ENCODE measurements at places on chromosomes 11 and 22.

DNA sequence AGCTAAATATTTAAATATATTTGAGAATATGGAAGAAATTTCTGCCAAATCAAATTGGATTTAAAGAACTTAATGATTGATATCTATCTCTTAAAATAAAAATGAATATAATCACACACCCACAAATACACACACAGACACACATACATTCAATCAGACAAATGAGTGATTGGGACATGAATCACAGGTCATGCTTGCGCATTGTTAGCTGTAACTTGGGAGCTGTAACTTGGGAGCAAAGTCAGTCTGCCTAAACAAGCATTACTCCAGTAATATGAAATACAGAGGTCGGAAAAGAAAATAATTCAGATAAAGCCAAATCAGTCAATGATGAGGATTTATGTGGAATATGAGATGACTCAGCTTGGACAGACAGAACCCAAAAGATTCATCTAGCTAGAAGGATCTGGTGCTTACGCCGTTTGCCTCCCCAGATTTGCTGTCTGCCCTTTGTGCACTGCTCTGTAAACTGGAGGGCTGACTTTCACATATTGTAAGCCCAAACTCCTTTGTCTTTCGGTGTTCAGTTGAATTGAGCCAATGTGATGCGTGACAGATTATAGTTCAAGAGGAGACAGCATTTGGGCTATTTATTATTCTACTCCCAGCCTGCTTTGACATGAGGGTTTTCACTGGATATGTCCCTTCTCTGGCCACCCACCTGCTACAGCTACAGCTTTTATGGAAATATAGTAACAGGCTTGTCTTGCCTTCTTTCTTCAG lies 1.6 kb downstream of the OR56B1 start:
- no peak for DNase-seq

- DNase-seq = peak; percentile 31
Measured at GRCh38 chr22:45799291-45799690, 127.7 kb downstream of the ATXN10 start.

GRCh38 chr11:47466701-47467250 lies 17.8 kb upstream of the RAPSN start:
- DNase-seq = no peak

- no peak for DNase-seq
Measured at GRCh38 chr11:1092919-1093318, 18.2 kb downstream of the MUC2 start.

DNA sequence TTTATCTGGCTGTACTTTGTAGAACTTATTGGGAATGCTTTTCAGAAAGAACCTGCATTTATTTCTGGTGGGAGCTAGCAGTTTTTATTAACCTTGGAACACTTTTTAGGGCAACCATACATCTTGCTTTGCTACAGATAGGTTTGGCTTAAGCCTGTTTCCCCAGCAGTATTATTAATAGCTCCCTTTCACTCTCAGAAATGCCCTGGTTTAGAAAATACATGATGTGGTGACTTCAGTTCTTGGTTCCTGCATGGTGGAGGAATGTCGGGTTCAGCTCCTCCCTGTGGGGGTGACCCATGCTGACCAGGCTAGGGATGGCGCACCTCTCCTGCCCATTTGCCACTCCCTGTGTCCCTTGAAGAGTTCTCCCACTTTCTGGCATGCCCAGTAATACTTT lies 28.2 kb downstream of the ZBED4 start:
- DNase-seq = no peak

DNA sequence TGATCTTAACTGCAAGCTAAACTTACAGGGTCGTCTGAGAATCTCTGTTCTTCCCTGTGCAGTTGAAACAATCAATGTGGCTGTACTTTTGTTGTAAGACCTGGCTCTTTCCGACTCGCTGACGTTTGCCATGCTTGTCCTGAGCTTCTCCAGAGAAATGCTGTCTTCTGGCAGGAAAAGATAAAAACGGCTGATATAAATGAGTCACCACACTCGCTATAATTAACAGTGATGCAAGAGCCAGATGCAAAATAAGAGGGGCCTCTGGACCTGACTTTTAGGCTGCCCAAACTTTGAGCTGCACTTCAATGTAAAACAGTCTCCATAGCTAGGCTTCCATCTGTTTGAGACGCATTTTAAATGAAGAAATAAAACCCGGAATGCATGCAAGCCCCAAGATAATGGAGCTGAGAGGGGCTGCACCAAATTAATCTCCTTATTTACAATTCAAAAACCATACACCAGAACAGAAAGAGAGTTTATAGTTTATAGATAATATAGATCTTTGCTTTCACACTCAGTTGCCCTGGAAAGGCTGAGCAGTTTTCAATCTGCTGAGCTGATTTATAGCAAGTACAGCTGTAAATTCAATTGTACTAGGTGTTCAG lies 48.5 kb downstream of the WT1 start:
- no peak for DNase-seq

- DNase-seq = no peak
Measured at GRCh38 chr22:23251445-23252093, 71.3 kb downstream of the BCR start.

- DNase-seq = no peak
Measured at GRCh38 chr11:114794048-114794684, 115.8 kb downstream of the NXPE2 start.

- DNase-seq = no peak
Measured at GRCh38 chr11:9657531-9657930, 6.3 kb upstream of the SWAP70 start.

DNA sequence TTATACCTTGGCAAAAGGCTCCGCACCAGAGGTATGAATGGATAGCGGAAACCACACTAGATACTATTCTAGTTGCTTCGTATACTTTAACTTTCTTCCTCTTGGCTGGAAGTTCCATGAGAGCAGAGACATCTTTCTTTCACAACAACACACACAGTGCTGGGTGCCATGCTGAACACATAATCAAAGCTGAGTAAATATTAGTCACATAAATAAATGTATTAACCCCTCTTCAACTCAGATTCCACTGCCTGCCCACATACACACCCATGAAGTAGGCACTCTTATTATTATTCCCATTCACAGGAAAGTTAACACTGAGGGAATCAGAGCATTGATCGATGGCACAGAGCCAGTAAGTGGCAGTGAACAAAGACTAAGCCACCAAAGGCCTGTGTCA lies 35.4 kb downstream of the SPON1 start:
- no peak for DNase-seq

DNA sequence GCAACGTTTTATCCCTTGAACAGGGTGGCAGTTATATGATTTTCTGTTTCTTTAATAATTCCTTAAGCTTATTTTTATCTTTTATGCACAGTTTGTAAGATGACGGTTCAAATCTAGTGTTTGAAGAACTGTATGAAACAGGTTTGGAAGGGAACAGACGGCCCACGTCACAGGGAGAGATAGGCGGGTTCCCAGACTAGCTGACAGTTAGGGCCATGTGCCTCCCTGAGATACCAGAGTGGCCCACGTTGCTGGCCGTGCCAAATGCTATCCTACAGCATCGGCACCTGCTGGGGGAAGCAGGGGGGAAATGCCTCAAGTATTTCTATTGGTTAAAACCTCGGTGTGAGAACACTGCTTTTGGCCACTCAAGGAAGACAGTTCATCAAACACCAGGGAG lies 50.2 kb upstream of the BID start:
- DNase-seq = no peak

GRCh38 chr11:2980168-2980840 lies 11.8 kb downstream of the NAP1L4 start:
- no peak for DNase-seq

GRCh38 chr22:22395245-22395644 lies 113.3 kb downstream of the ZNF280B start:
- peak; percentile 40 for DNase-seq

DNA sequence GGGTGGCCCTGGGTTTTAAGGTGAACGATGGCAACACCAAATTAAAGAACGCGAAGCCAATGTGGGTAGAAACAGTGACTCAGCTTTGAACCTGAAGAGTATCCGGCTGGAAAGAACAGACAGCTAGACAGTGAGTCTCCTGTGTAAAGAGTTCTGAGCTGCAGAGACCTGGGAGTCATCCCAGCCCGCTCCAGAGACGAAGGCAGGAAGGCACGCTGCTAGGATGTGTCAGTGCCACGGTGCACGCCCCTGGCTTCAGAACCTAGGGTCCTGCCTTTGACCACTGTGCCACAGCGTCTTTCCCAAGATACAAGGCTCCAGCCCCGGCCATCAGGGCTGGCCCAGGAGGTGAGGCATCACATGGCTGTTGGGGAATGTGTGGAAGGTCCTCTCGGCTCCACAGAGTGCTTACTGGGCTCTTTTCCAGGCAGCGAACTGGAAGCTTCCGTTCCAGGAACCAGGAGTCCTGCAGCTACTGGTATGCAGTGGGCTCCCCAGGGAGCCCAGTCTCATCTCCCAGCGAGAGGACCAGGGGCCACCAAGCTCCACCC lies 29.9 kb downstream of the LRFN4 start:
- no peak for DNase-seq

DNA sequence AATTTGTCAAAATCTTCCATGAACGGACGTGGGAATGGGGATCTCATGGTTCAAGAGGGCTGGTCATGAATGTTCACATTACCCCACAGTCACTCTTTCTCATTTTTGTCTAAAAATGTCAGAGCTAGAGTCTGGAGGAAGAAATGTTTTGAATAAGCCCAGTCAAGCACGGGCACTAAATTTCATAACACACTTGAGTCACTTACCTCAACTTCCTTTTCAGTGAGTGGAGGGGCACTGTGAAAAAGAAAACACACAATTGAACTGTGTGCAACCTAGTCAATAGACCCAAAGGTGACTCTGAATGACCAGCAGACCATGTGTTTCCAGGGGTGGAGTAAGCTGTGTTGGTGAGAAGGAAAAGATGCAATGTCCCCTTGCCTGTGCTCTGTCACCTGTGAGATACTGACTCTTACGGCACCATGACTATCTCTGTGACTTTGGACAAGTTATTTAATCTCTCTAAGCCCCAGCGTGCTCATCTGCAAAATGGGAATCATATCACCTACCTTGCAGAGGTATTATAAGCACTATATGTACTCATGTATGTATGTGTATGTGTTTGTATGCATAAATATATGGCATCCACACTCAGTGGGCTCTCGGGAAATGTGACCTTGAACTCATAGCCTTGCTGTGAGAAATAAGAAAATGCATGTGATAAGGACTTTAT lies 38.2 kb upstream of the LYVE1 start:
- peak; percentile 89 for DNase-seq

DNA sequence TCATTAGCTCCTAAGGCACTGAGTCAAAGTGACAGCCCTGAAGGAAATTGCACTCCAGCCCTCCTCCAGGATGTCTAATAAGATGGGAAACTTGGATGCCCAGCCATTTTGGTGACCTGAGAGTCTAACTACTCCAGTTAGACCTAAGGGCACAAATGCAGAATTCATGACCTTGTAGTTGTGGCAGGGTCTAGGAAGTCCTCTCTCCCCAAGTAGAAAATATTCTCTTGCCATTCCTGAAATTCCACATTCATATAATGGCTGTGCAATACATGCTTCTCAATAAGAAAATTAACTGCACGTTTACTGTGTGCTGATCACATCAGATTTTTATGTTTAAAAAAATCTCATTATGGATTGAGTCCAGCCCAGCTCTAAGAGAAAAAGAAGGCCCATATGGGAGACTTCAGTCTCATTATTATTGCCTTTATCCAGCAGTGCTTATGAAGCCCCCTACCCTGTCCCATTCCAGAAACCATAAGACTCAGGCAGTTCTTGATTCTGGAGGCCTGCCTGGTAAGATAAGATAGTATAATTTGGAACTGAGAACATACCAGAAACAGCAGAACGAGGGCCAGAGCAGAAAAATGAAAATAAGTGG lies 133.7 kb upstream of the LDLRAD3 start:
- no peak for DNase-seq

DNA sequence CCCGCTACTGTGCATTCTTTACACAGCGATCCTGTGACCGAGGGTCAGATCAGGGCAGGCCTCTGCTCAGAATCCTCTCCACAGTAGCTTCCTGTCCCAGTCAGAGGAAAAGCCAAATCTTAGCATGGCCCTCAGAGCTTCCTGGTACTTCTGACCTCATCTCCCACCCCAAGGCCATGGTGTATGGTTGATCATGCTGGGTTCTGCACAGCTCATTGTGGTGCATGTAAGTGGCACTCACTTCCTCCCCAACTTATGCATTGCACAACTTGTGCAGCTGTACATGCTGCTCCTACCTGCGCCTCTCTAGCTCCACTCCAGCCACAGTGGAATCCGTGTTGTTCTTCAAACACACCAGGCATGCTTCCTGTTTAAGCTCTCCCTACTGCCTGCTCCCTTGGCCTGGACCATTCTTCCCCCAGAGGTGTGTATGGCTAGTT lies 20.3 kb downstream of the BMAL1 start:
- DNase-seq = peak; percentile 66

GRCh38 chr11:88428959-88429358 lies 91.4 kb upstream of the CTSC start:
- DNase-seq = no peak

DNA sequence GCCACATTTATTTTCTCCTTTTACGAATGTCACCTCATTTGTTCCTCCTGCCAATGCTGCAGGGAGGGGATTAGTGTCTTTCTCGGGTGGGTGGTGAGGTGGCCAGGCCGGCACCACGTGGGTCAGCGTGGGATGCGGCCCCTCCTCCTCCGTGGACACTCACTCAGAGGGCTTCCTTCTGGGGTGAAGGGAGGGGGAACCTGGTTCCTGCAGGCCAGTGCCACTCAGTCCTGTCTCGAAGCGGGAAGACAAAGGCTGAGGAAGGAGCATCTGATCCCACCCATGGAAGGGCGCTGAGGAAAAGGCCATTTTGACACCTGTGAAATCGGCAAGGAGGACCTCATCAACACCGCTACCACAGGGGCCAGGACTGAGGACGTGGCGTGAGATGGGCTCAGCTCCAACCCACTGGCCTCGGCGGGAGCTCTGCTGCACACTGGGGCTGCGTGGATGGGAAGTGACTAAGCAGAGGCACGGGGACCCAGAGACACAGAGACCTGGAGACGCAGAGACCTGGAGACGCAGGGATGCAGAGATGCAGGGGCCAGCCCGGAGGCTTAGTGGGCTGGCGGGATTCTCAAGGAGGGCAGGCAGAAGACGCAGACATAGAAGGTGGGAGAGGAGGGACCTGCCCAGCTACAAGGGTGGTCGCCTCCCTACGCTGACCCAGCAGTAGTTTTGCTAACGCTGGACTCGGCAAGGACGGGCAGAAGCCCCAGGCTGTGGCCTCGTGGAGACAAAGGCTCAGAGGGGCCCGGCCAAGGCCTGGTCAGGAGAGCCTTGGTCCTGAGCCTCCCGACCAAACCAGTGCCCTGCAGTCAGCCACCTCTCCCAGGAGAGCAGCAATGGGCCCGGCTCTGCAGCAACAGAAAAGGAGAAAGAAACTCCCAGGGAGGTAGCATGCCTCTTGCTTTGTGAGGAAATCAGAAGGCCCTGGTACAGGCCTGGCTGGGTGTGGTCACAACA lies 1071.2 kb downstream of the BRD1 start:
- DNase-seq = no peak

- peak; percentile 85 for DNase-seq
Measured at GRCh38 chr11:73236854-73237253, 18.8 kb downstream of the P2RY2 start.

DNA sequence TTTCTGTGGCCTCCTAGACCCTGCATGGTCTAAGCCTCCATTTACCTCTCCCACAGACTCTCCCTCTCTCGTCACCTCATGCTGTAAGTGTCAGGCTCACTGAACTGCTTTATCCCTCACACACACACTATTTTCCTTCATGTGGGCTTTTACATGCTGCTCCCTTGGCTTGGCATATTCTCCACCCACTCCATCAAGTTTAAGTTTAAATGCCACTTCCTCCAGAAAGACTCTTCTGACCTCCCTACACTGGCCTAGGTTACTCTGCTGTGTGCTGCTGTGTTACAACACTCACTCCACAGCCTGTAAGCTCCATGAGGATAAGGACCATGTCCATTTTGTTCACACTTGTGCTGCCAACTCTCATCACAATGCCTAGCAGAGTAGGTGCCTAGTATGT lies 2.5 kb downstream of the DCHS1 start:
- DNase-seq = no peak

All from suppressor macrophage treated with lipopolysaccharide for 4 hours (primary cell).